ENCODE measurements at places on chromosomes 13 and 19. TPM values are rescaled to one million over a fixed set of nuclear protein-coding genes. Genes with fewer than 3 reads are reported as not detected.

The FCGBP gene
- total RNA-seq = 0.59 TPM

The FDX2 gene
- total RNA-seq = 15.8 TPM

DNA sequence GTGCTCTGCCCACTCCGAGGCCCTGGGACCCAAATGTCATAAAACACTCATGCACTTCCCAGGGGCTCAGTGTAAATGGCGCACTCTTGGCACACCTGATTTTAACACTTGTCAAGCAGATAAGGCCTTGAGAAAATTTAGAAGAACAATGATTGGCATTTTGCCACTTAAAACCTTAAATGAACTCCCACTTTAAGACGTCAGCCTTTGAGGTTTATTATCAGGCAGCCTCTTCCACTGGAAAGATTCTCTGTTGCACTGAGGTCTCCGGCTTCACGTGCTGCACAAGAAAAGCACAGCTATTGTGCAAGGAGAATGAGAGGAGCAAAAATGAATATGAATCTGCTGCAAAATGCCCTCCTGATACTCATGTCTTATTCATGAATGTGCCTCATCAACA is 38.5 kb upstream of the ATP11A start:
- DNase-seq = no peak

- peak; percentile 83 for DNase-seq
These were observed 6.5 kb upstream of the CIRBP start for GRCh38 chr19:1262623-1263123.

DNA sequence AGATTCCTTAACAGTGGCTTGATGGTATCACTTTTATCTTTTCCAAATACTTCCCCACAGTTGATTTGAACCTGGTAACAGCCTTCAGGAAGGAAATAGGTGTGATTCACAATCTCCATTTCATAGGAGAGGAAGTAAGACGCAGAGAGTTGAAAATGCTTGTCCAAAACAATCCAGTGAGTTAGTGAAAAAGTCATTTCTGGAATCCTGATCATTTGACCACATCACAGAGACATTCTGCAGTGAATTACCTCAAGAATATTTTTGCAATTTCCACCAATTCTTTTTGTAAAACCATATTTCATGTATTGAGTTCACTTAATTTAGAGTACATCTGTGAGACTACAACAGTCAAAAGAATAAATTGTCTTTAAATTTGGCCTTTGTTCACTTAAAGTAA is 292.8 kb downstream of the DCLK1 start:
- DNase-seq = no peak

DNA sequence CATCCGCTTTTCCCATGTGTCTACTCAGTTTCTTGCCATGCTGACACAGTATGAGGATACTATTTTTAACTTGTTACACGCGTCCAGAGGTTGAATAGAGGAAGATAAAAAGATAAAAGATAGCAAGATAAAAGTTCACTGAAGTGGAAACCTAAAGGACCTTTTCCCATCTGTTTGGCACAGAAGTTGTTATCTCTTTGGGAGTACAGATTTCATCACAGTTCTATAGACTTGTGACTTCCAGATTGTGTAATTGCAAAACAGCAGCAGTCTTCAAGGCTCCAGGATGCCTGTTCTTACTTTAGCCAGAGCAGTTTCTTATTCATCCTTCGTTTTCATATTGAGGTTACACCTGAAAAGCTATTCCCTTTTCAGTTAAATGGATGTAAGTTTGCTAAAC is 369.2 kb downstream of the GPC5 start:
- DNase-seq = no peak

DNA sequence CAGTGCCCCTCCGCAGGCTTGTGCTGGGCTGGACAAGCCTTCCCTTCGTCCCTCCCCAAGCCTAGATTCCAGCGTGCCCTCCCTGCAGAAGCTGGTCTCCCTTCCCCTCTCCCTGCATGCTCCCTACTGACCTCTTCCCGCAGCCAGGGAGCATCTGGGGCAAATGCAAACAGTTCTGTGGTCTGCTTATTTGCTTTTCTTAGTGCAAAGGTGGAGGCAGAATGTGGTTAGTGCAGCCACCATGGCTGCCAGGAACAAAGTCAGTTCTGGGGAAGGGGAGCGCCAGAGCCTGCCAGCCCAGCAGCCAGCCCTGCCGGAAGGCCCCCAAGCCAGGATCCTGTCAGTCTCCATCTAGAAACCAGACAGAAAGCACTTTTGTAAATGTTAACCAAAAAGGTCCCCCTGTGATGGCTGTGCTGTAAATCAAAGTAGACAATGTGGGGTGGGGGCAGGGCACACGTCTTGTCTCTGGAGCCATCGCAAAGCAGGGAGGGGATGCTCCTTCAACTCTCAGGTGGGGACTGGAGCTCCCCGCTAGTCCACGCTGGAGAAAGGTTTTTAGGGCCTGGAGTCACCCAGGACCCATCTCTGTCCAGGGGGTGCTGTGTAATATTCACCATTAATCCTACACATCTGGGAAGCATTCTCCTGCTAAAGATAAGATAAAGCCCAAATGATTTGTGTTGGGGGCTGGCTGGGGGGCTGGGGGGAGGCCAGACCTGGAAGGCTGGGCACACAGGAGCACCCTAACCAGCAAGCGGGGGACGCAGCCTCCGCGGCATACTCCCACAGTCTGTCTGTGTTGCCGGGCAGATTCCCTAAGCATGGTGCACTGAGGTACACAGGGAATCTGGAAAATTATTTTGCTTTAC is 30.9 kb downstream of the SERP2 start:
- DNase-seq = peak; percentile 75
